Activated CD4-positive, alpha-beta T cell treated with anti-CD3 and anti-CD28 coated beads for 48 hours (primary cell): ENCODE measurements at places on chromosomes 3 and 15.

- no peak for DNase-seq
These were observed 464.0 kb upstream of the CCDC54 start for GRCh38 chr3:106913111-106913698.

GRCh38 chr3:13414040-13414729 is 5.9 kb downstream of the NUP210 start:
- DNase-seq = peak; percentile 75

DNA sequence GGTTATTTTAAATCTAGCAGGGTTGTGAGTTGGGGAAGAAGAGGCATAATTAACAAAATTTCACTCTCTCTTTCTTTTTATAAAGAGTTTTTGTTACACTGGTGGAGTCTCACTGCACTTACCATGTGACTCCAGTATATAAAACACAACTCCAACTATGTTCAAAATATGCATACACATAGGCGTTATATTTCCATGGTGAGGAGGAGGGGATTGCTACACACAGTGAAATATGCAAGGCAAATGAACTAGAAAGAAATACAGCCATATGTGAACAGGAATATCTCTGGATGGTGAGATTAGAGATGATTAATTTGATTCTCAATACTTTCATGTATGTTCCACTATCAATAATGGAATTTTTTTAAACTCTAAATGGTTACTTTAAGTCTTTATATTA is 385.0 kb downstream of the MAGI1 start:
- DNase-seq = no peak

DNA sequence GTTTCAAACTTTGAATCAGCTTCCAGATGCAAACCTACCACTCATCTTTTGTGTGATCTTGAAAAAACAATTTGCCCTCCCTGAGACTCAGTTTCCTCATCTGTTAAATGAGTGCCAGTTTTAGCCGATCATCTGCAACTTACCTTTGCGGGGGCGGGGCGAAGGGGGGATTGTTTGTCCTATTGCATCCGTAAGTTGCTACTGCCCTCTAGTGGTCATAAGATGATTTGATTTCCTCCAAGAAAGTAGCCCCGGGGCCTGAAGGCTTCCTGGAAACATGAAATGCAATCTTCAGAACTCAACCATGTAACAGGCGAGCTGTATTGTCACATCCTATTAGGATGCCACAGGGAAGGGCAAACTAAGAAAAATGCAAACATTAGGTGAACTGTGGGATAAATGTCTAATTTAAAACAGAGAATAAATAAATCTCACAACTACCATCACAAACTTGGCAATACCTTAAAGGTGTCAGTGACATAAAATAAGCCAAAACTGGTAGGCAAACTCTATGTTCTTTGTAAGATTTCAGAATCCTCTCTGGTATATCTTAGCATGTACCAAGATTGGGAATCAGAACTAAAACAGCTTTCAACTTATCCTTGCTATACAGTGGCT is 63.5 kb upstream of the CLDN18 start:
- peak; percentile 63 for DNase-seq

GRCh38 chr3:117798221-117798620 is 1088.6 kb downstream of the TUSC7 start:
- DNase-seq = no peak

DNA sequence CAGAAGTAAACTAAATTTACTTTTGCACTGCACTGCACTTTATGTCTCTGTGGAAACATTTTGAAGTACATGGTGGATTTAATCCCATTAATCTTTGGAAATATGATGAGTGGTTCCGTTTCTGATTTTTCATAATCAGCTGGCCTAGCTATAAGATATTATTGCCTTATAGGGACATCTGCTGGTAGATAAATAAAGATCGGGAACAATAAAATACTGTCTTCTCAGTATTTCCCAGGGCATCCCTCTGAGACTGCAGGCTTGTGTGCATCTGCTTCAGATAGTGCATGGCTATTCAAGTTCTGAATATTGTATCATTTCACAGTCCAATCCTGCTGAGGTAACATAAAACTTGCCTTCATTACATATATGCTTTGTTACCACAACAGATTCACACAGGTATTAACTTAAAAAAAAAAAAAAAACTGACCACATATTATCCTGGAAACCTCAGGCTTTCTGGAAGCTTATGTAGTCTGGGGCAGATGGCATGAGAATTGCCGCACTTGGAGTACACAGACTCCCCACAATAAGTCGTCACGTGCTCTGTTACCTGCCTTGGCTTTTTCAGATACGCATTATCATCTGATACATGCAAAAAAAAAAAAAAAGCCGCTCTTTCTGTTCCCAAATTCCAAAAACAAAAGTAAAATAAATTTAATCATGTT is 330.8 kb upstream of the AGTR1 start:
- no peak for DNase-seq

DNA sequence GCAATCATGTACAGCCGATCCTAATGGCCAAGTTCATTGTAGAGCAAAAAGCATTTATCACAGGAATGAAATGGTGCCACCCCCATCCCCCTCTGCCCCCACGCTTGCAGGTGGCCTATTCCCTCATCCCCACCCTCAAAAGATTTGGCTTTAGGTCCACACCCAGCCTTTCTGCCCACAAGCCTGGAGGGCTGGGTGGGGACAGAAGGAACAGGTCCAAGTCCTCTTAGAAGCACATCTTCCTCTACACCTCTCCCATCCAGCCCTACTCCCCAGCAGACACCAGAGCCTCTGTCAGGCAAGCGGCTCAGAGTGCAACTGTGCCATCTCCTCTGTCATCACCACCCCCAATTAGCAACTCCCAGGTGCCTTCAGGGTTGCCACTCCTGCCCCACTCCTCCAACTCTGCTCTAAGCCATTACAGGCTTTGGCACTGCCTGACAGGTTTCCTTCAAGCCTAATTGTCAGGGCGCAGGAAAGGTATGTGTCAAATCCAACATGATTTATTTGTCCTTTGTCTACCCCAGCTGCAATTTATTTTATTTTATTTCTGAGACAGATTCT is 49.4 kb downstream of the DAPK2 start:
- no peak for DNase-seq

GRCh38 chr15:89874926-89875564 is 18.7 kb downstream of the AP3S2 start:
- peak; percentile 91 for DNase-seq

DNA sequence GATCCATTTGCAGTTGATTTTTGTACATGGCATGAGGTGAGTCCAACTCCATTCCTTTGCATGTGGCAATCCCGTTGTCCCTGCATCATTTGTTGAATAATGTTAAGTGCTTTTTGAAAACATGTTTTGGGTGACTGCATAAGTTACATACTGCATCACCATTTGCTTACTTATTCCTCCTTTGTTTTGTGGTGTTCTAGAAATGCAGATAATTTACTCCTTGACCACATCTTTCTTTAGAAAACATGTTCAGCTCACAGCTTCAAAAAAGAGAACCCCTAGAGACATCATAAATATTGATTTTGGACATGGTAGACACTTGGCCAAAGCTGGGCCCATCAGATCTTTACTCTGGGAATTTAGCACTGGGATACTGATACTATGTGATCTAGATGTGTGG is 135.3 kb upstream of the DAZL start:
- DNase-seq = no peak

DNA sequence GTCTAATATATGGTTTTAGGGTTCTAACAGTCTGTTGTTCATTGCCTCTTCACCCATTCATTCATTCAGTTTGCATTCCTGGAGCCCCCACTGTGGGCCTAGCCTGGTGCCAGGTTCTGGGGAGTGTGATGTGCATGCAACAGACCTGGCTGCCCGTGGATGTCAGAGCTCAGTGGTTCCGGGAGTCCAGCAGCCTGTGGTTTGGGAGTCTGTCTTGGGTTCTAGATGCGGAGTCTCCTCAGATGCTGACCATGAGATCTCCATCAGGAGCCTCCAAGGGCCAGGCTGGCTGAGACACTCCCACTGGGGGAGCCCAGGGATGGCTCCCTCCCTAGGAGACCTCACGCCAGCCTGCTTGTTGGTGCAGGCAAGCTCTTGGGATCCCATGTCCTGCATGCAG is 92.1 kb upstream of the SEC13 start:
- no peak for DNase-seq

DNA sequence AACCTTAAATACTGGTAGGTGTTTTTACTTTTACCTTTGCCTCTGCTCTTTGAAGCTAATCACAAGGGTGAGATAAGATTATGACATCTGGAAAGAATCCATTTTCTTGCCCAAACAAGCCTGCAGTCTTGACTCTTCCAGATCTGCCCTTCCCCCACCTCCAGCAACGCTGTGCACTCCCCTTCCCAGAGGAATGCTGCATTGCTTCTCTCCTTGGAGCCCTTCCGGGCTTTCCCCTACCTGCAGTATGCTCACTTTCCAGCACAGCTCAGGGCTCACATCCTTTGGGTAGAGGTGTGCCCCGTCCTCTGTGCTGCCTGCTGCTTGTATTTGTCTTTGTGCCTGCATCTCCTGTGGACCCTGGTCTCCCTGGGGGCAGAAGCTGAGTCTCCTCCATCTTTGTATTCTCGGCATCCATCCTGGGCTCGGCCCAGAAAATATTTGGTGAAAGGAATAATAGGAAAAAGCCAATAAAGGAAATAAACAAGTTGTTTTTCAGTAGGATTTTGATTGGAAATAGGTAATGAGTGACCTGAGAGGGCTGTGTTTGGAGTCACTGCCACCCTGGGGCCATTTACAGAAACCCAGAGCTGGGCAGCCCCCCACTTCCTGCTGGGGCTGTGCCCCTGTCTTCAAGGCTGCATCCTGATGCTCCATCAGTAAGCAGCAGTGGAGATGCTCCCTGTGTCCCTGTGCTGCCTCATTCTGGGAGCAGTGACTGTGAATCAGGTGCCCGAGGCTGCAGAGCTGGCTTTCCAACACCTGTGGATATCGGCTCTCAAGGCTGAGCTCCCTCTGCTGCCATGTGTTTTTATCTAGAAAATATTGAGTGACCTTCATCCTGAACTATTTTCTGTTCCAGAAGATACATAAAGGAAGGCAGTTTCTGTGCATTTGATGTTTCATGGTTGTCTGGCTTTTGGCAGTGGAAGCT is 117.5 kb downstream of the EEFSEC start:
- DNase-seq = no peak

GRCh38 chr15:91694131-91694830 is 159.2 kb upstream of the SLCO3A1 start:
- DNase-seq = no peak

DNA sequence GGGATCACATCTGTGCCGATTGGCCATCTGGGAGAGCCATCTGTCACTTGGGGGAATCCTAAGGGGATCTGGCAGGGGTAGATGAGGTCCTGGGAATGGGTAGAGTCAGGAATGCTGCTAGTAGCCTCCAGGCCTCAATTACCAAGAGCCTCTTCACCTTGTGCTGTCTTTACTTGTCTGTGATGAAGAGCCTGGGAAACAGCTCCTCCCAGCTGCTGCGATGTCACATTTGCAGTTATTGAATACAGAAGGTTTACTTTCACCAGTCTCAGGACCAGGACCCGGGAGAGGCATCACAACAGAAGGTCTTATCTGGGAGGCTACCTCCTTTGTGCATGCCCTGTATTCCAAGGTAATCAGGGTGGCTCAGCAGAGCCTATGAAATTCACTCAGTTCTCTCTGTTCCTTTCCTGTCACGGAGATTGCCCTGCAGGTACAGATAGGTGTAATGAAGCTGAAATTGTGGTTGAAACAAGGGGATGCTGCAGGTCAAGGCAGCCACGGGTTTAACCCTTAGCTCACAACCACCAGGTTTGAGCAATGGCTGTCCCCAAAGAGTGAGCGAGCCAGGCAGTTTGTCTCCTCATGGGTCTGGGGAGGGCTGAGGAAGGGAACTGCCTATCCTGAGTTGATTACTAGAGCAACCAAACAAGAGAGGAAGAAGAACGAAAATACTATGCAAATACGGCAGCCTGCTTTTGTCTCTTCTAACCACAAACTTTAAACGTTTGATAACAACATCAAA is 298.9 kb upstream of the RORA start:
- no peak for DNase-seq
